ENCODE measurements at places on chromosomes 13 and 19.

DNA sequence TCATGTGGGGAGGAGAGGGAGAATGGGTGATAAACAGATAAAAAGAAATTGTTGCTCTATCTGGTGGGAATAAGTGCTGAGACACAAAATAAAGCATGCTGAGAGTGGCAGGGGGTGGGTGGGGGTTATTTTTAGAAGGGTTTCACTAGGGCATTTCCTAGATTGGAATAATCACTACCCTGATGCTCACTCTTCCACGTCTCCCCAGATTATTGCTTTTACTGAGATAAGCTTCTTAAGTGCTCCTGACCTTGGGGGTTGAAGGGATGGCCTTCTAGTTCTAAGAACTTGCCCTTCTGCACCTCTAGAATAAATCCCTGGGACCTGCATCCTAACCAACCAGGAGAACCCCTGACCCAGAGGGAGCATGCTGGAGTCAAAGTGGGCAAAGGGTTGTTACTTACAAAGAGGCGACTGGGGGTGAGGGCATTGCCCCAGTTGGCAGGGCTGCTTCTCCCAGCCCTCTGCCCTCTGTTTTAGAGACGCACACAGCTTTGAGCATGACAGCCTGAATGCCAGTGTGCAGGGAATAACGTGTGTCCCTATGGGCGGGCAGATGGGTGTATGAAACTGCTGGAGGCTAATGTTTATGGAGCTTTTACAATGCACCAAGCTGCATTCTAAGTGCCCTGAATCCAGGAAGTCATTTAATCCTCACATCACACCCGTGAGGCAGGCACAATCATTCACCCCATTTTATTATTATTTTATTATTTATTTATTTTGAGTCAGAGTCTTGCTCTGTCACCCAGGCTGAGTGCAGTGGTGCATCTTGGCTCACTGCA, 743 bp downstream of the RDH8 start:
- DNase-seq, result no peak

GRCh38 chr19:30932854-30933253, 416.4 kb downstream of the TSHZ3 start:
- no peak for DNase-seq

DNA sequence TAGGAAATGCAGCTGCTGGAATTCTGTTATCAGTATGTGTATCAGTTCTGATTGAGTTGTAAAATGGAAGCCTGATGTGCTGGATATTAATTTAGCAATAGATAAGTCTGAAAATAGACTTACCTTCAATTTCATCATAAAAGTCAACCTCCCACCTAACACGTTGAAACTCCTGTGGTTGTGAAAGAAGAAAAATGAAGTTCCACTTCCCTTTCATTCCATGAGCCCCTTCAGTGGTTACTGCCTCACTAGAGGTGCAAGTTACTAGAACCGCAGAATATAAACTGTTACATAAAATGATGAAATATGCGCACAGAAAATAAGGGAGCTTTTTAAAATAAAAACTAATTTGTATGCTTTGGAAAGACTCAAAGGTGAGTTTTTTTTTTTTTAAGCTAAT, 249.2 kb downstream of the SHISA2 start:
- no peak for DNase-seq

GRCh38 chr13:48096670-48097069, 1.8 kb upstream of the MED4 start:
- DNase-seq, result no peak
